ENCODE measurements at places on chromosomes 4 and X.

DNA sequence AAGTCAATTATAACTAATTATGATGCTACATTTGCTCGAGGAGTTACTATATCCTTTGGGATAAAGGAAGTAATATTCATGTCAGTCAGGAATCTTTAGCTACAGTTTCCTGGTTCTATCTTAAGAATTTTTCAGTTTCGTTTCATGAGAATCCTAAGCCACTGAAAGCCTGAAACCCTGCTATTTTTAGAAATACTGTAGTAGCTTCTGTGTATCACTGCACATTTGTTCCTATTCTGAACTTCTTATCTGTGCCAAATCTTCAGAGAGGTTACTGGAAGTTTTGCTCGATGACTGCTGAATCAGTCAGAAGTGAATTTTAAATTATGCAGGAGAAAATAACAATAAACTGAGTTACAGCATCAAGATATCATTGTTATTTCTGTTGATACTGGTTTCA, 249.2 kb downstream of the TENM3 start:
- DNase-seq = no peak

GRCh38 chr4:80033581-80033980, 39.4 kb downstream of the ANTXR2 start:
- DNase-seq = no peak

DNA sequence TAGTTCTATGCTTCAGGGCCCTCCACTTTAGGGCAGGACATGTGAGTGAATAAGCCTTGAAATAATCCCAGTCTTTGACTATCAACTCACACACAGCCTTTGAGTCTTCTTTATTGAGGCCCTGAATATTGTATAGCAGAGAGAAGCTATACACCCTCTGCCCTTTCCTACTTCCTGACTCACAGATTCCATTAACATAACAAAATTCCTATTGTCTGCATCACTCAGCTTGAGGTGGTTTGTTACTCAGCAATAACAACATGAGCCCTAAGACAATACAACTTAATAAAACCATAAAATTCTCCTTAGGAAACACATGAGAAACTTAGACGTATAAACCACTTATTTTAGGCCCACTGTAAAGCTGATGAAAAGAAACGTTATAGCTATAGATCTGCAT, 680.3 kb upstream of the DIAPH2 start:
- no peak for DNase-seq

DNA sequence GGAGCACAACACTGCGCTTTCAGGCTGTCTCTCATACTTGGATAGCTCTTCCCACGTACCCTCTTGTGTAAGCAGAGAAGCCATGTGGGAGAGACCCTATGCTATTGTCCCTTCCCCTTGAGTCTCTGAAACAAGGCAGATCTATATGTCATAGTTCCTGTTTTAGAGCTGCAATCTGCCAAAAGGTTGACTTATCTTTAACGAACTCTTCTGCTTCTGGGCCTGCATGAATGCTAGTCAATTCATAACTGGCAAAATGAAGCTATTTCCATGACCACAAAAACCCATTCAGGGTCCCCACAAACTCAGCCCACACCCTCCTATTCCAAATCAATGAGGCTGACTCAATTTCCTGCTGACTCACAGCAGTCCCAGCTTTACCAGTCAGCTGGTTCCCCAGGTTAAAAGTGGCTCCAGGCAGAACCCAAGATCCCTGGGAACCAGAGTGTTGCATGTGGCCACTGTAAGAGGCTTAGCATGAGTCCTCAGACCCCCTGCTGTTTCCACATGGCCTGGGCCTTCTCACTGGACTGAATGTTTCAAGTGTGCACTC, 25.3 kb upstream of the SOD3 start:
- no peak for DNase-seq

DNA sequence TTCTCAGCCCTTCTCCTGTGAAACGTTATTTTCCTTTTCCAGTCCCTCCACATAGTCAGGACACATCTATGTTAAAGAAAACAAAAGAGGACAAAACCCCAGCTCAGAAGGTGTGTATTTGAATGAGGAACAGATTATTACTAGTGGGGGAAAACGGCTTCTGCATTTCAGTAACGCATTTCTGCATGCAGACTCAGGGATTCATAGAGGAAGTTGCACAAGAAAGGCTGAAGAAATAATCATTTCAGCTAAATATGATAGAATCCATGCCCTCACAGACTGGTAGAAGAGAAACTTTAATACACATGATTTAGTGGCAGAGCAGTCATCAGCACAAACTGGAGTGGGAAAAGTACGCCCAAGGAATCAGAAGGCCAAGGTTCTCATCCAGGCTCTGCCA, 270.8 kb upstream of the FGF13 start:
- no peak for DNase-seq

- DNase-seq = peak; percentile 12
Measured at GRCh38 chrX:153973127-153974002, 811 bp downstream of the TMEM187 start.

GRCh38 chrX:151397741-151398070, 700 bp downstream of the VMA21 start:
- DNase-seq = no peak

DNA sequence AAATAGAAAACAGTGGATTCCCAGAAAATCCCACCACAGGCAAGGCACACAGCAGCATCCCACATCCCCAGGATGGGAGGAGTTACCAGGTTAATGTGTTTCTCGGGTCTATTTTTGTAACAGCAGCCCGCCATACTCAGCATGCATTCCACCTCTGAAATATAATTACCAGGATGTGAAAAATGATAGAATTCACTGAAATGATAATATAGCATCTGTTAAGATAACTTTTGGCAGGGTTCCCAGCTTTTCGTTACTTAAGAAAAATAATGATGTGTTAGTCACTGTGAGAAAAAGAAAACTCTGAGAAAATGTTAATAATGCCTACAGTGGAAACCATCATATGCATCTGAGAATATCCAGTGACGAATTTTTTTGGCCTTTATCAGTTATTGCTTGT, 87.1 kb downstream of the VCX2 start:
- no peak for DNase-seq

DNA sequence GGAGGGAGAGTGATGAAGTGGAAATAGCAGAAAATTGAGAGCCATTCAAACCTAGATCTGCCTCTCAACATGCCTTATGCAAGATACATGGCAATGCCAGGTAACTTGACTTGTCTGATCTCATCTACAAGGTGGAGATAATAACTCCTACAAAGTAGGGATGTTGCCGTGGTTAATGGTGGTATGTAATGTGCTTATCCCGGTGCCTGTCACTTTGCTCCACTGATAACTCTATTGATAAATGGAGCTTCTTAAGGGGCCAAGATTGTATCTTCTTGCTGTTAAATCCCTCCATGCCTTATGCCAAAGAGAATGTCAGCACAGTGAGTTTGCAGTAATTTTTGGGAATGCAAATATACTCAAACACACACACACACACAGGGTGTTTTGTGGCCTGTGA, 355.8 kb downstream of the MAPK10 start:
- DNase-seq = no peak

DNA sequence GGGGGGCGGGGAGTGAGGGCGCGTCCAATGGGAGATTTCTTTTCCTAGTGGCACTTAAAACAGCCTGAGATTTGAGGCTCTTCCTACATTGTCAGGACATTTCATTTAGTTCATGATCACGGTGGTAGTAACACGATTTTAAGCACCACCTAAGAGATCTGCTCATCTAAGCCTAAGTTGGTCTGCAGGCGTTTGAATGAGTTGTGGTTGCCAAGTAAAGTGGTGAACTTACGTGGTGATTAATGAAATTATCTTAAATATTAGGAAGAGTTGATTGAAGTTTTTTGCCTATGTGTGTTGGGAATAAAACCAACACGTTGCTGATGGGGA, 1.1 kb downstream of the HTT start:
- DNase-seq = no peak

GRCh38 chr4:52959541-52959940, 97.4 kb downstream of the RASL11B start:
- DNase-seq = no peak

- DNase-seq = no peak
Measured at GRCh38 chr4:24741910-24742309, 53.5 kb upstream of the SOD3 start.

- no peak for DNase-seq
Measured at GRCh38 chrX:71111141-71111843, at the start of gene IL2RG. Gene IL2RG (minus strand): TSS chrX:71111577. CDS start chrX:71111539, 38 bp downstream.

- DNase-seq = no peak
Measured at GRCh38 chr4:138972956-138973801, 42.4 kb upstream of the NOCT start.

DNA sequence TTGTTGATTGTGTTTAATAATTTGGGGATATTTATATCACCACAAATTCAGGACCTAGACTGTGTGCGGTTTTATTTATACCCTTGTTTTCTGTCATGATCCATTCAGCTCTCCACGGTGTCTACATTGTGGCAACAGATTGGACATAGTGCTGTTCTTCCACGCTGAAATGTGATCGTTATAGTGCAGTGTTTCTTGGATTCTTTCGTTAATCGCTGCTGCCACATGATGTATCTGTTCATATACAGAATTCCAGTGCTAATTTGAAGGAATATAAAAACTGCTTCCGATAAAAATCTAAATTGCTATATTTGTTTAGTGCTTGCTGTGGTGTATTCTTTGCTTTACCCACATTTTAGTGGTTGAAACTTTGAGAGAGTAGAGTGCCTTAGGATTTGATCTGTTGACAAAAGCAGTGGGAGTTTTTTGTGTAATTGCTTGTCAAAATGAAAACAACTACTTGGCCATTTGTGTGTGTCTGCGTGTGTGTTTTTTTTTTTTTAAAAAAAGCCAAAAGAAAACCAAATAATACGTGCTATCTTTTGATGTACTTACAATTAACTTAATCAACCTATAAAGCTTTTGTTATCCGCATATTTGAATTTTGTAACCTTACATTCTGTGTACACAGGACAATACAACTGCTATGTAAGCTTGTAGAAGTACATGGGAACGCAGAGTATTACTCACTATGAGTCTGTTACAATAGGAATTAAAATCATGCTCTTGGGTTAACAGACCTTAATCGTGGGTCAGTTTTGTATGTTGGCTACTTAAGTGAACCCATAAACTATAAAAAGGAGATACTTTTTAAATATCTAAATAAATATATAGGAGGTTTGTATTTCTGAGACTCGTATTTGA, 353.3 kb downstream of the ARHGAP24 start:
- DNase-seq = peak; percentile 87

DNA sequence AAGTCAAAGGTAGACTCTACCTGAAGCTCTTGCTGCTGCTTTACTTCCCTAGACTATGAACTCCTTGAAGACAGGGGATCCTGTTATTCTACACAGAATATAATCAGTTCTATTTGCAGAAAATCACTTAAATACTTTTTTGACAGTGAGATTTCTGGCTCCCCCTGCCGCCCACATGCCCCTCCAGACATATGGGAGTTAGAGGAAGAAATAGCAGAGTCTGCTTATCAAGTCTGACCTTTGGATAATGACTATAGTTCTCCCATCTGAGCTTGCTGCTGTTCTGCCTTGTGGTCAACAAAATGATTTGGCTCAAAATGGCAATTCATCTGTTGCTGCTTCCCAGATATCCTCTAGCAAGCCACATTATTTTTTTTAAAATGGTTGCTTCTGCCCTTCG, 101.1 kb downstream of the ENOX2 start:
- no peak for DNase-seq

- no peak for DNase-seq
Measured at GRCh38 chr4:30245140-30245539, 475.0 kb upstream of the PCDH7 start.

Measured in DMS79 treated with DMSO at 0.1 percent for 48 hours (cell line).